Karpas-422 (cell line): ENCODE measurements at places on chromosomes 4 and X.
A peak's percentile ranks its signal among the peaks of the same experiment; 100 is the strongest.

- no peak for DNase-seq
Observed at GRCh38 chr4:183306811-183307210, 13.3 kb downstream of the CLDN22 start.

DNA sequence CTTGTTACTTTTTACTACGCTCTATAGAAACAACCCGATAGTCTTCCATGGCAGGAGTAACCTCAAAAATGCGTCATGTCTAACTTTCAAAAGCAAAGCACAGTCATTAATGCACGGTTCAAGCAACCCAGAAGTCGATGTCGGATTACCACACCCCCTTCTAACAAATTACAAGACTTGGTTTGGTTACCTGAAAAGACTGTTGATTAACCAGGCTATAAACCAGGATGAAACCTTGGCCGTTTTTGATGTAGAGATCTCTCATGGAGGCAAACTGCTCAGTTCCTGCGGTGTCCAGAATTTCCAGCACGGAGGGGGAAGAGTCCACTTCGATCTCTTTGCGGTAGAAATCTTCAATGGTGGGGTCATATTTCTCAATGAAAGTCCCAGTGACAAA is 2.4 kb downstream of the RAP2C start:
- DNase-seq = peak; percentile 58

DNA sequence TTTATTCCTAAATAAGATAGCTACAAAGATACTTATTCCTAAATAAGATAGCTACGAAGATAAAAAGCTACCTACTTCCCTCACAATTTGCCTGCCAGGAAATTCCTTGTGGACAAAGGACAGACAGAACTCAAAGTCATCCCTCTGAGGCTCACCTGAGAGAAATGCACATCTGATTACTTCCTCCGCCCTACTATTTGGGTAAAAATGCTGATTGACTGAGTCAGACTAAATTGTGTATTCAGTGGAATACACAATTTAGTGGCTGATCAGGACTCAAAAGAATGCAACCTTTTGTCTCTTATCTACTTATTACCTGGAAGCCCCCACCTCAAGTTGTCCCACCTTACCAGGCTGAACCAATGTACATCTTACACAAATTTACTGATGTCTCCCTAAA is 10.3 kb upstream of the MAGEB16 start:
- DNase-seq = no peak

DNA sequence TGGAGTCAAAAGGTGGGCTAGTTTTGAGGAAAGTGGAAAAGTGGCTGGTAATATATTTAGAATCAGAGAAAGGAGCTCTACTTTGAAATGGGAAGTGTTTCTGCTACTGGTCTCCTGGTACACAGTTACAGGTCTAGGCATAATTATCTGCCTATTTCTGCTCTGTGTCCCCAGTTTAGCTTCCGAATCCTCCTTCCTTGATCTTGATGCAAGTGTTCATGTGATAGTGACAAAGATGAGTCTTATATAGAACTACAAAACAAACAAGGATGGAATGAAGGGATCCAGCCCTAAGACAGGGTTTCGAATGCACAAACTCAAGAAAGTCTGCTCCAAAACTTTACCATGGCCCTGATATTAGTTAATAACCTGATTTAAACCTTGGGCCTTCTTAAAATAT is 580.2 kb downstream of the INPP4B start:
- no peak for DNase-seq

- no peak for DNase-seq
Observed at GRCh38 chr4:172758586-172759340, 409.8 kb upstream of the GALNT7 start.

- no peak for DNase-seq
Observed at GRCh38 chr4:185278716-185279115, 69.3 kb downstream of the SNX25 start.

DNA sequence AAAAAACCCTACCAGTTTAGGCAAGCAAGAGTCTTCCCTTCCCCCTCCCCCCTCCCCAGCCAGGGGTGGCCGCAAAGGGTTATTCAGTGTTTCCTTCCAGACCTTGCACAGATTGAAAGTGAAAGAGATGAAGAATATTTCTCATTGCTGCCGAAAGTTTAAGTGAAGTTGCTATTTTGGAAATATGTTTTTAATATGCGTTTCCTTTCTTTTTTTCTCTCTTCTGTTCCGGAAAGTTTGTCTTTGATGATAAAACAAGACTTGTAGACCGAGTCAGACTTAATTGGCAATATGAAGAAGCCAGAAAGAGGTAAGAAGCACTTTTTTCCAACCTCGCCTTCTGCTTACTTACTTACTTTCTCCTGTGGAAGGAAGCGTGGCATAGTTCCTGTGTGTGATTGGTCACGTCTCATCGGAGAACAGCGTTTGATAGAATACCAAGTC is 58.5 kb upstream of the CLCN4 start:
- peak; percentile 37 for DNase-seq

DNA sequence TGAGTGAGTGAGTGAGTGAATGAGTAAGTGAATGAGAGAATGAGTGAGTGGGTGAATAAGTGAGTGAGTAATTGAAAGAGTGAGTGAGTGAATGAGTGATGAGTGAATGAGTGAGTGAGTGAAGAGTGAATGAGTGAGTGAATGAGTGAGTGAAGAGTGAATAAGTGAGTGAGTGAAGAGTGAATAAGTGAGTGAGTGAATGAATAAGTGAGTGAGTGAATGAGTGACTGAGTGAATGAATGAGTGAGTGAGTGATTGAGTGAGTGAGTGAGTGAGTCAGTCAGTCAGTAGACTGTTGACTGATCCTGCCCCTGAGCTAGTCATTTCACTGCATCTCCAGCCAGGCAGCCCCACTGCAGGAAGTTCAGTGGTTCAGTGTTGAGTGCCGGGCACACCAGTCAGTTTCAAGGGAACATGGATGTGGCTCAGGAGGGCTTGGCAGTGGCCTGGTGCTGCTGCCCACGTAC is 228.4 kb upstream of the PSAPL1 start:
- DNase-seq = no peak

GRCh38 chrX:110216027-110216426 is 101.9 kb downstream of the AMMECR1 start:
- no peak for DNase-seq

- DNase-seq = no peak
Observed at GRCh38 chrX:47169726-47170515, 23.7 kb upstream of the UBA1 start.

DNA sequence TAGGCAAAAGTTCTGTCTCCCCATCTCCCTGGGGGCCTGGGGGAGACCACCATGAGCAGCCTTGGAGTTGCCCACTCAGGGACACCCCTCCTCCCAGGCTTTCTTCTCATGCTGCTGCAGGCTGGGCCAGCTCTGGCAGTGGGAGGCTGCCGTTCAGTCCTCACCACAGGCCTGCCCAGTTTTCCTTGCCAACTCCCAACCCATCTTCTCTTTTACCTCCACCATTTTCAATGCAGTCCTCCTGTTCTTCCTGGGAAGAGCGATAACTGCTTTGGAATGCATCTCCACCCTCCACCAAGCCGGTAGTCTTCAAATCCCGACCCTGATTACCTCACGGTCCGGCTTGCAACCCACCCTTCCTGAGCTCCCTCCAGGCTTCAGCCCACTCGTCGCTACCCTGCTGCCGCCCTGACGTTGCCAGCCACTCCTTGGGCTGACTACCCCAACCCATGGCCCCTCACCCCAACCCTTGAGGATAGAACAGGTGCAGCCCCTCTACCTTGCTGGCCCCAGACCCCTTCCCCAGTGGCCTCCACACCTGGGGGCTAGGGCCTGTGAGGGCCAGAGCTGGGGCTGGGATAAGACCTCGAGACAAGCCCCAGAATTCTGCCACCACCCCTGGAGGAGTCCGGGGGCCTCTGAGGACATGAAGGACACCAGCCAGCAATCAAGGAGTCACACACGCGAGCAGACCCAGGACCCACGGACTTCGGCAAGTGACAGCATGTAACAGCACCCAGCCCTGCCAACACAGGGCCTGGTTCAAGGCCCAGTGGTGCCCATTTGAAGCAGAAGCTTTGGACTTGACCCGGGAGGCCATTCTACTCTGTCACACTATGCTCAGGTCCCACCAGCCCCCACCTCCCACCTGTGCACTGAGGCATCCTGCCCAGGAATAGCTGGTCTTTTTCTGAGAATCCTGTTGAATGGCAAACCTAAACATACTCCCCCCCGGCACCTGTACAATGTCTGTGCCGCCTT is 9.2 kb downstream of the WDR1 start:
- no peak for DNase-seq

- DNase-seq = no peak
Observed at GRCh38 chr4:147327322-147327721, 153.6 kb upstream of the EDNRA start.

DNA sequence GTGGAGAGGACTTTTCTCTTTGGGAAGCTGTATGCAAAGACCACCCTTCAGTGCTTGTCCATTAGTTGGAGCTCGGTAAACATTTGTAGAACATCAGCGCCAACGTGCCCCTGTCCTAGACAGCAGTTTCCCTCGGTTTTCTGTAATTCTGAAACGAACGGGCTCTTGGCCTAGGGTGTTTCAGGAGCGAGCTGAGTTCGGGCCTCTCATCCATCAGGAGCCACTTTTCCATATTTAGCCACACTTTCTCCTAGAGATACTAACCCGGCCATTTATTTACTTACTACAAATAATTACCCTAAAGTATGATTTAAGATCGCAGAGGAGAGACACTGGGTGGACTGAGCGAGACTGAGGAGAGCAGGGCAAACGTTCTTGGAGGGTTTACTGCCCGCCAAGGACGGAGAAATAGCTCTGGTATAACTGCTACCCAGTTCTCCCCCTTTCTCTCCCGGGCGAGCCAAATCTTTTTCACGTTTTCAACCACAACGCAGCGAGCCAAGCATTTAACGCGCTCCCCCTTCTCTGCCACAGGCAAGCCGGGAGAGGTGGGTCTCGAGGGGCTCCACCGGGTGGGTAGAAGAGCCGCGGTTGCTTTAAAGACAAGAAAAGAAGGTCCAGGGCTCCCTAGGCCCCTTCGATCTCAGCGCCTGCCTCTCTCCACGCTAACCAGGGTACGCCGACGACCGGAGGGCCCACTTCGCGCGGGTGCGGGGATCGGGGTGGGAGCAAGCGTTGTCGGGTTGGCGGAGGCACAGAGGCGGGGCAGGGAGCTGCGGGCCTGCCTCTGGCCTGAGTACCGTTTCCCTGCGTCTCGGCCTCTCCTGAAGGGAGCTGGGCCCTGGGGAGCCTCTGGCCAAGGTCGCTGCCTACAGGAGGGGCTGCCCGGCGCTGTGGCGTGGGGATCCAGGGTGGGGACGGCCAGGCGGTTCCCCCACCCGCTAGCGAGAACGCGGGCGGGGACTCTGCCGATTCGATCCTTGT is 10.8 kb upstream of the PITX2 start:
- no peak for DNase-seq

- peak; percentile 80 for DNase-seq
Observed at GRCh38 chr4:44760142-44760898, 34.0 kb upstream of the GNPDA2 start.

- no peak for DNase-seq
Observed at GRCh38 chr4:19694812-19695211, 556.9 kb upstream of the SLIT2 start.

DNA sequence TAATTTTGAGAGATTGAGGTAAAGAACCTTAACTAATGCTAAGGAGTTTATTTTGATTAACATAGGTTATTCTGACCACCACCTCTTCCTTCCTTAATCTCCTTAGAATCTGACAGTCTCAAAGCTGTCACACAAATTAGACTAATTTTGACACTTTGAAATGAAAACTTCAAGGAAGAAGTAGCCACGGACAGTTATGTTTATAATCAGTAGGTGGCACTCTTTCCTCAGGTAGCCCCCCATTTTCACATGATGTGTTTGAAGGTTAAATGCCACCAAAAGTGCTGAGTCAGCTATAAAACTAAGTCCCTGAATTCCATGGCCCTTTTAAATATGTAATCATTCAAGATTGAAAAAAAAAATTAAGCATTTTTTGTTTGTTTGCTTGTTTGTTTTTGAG is 22.4 kb downstream of the TMEM33 start:
- peak; percentile 74 for DNase-seq

GRCh38 chrX:111504941-111505340 is 6.5 kb upstream of the SERTM2 start:
- DNase-seq = no peak

- DNase-seq = no peak
Observed at GRCh38 chrX:46913667-46914066, 1.4 kb downstream of the JADE3 start.

- DNase-seq = peak; percentile 20
Observed at GRCh38 chrX:110004215-110004614, 1.3 kb downstream of the TMEM164 start.

DNA sequence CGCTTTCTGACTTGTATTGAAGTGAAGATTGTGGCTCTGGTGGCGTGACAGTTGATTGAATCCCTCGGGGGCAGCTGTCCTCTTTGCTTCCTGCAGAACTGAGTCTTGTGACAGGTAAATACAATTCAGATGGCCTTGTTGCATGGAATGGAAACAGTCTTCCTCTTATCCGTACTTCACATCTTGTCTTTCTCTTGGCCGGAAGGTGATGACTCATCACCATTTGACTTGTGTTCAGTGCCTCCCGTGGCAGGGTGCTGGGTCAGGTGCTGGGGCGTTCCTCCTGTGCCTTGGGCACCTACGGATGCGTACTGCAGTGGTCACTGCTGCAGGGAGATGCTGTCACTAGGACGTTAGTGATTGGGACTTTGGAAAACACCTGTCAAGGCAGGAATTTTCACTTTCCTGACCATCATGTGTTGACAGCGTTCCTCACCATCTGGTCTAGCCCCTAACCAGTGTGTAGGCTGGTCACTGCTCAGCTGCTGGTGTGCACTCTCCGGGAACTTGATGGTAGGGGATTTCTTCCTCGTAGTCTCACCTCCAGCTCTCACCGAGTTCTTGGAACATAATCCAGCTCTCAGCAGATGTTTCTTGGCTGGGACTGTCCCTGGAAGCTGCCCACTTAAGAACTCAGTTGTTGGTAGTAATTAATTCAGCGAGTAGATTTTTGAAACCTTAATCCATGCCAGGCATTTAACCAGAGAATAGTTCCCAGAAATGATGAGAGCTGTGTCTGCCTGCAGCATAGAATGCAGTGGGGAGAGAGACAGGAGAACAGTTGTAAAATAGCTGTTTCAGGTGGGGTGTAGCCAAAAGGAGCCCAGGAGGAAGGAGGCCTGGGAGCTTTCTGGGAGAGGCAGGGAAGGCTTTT is 7.2 kb downstream of the TBC1D14 start:
- DNase-seq = no peak

GRCh38 chr4:24249972-24250371 is 334.4 kb downstream of the DHX15 start:
- DNase-seq = no peak
